ENCODE measurements at places on chromosomes 4 and X.
A peak's percentile ranks its signal among the peaks of the same experiment; 100 is the strongest.

DNA sequence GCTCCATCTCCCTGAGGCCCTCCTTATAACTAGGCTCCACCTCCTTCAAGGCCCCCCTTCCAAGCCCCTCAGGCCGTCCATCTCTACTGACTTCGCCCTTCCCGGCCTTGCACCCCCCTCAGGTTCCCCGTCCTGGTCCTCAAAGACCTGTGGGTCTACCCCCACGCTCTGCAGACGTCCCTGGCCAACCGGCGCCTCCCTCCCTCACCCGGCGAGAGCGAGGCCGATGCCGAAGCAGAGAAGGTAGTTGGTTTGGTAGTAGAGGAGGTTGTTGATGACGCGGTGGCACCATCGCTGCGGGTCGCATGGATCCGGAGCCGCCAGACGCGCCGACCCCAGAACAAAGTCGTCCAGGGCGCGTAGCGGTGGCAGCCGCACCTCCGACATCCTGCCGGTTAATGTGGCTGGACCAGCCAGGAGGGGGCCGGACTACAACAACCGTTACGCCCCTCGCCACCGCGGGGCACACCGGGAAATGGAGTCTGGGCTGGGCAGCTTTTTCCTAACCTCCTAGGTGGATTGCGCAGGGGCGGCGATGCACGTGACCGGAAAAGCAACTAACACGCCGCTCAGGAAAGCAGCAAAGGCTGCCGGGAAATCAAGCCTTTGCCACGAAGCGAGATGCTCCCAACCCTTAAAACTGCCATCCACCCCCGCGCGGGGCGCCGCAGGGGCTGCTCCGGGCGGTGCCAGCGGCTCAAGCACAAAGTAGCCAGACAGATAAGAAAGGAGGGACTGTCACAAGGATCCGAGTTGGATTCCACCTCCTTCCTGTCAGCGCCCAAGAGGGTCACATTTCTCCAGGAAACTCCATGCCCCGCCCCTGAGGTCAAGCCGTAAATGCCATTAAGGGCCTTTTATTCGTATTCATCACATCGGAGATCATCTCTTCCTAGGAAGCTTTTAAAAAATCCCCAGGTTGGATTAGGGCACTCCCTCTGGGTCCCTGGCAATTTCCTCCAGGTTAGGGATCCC, at the start of gene PRAF2:
Gene PRAF2, minus strand, starts transcription at position 402 of the 975 bp plus-strand sequence. Its CDS starts 15 bp downstream, at position 387.
- H3K36me3 ChIP-seq = no peaks in the 10 kb centered on the region
- peak within 1 kb of the TSS; percentile 53 for H3K4me3 ChIP-seq
- no peaks in the 10 kb centered on the region for H3K27me3 ChIP-seq
- DNase-seq = peak; percentile 93
- peaks cover 5% of the 10 kb centered on the region for H3K4me1 ChIP-seq

DNA sequence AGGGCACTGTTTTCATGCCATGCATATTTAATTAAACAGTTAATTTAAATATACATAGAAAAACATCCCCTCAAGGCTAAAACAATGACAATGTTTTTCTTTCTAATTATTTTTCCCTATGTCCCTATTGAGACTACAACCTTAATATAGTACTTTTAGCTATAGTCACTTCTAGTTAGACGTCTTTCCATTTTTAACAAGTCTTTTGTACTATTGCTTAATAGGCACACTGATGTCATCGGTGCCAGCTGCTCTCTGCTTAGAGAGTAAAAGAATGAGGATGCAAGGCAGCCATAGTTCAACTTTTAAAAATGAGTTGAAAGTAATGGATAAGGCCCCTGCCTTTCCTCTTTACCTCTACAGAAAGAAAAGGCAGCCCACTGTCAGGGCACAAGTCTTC, 191.1 kb downstream of the KCTD8 start:
- no peak overlapping the region for H3K4me3 ChIP-seq
- no peak overlapping the region for H3K27ac ChIP-seq
- H3K27me3 ChIP-seq = no peaks in the 10 kb centered on the region
- no peaks in the 10 kb centered on the region for H3K36me3 ChIP-seq
- no peaks in the 10 kb centered on the region for H3K4me1 ChIP-seq

GRCh38 chr4:105686571-105686970, 21.9 kb downstream of the INTS12 start:
- no peaks in the 10 kb centered on the region for H3K27me3 ChIP-seq
- H3K4me3 ChIP-seq = no peak overlapping the region
- H3K36me3 ChIP-seq = no peaks in the 10 kb centered on the region

DNA sequence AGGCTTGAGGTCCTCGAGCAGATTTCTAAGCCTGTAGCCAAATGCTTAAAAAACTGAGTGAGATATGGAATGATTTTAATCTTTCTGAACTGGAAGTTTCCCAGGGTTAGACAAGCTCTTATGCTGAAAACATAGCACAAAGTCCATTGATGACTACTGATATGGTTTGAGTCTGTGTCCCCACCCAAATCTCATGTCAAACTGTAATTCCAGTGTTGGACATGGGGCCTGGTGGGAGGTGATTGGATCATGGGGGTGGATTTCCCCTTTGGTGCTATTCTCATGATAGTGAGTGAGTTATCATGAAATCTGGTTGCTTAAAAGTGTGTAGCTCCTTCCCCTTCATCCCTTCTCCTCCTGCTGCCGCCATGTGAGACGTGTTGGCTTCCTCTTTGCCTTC, 454.9 kb downstream of the SPRY1 start:
- no peak for DNase-seq
- no peak overlapping the region for H3K27ac ChIP-seq
- H3K4me1 ChIP-seq = peaks cover 5% of the 10 kb centered on the region
- H3K36me3 ChIP-seq = no peaks in the 10 kb centered on the region
- no peaks in the 10 kb centered on the region for H3K27me3 ChIP-seq

GRCh38 chr4:1579001-1579900, 104.9 kb downstream of the FAM53A start:
- H3K27me3 ChIP-seq = no peaks in the 10 kb centered on the region
- H3K36me3 ChIP-seq = no peaks in the 10 kb centered on the region
- H3K4me3 ChIP-seq = peak overlapping the region; percentile 64
- H3K27ac ChIP-seq = peak overlapping the region; percentile 65
- peaks cover 26% of the 10 kb centered on the region for H3K4me1 ChIP-seq

DNA sequence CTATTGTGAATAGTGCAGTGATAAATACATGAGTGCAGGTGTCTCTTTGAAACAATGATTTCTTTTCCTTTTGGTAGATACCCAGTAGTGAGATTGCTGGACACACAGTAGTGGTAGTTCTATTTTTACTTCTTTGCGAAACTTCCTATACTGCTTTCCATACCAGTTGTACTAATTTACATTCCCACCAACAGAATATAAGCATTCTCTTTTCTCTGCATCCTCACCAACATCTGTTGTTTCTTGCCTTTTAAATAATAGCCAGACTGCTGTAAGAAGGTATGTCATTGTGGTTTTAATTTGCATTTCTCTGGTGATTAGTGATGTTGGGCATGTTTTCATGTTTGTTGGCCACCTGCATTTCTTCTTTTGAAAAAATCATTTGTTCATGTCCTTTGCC, 105.9 kb downstream of the COL4A6 start:
- DNase-seq = no peak
- H3K36me3 ChIP-seq = no peaks in the 10 kb centered on the region
- no peak overlapping the region for H3K27ac ChIP-seq
- H3K4me3 ChIP-seq = no peak overlapping the region
- no peaks in the 10 kb centered on the region for H3K27me3 ChIP-seq

- H3K4me3 ChIP-seq = no peak overlapping the region
- H3K36me3 ChIP-seq = no peaks in the 10 kb centered on the region
- DNase-seq = no peak
- H3K27me3 ChIP-seq = no peaks in the 10 kb centered on the region
- no peaks in the 10 kb centered on the region for H3K4me1 ChIP-seq
Measured at GRCh38 chrX:142068365-142068764, 136.7 kb downstream of the MAGEC2 start.

DNA sequence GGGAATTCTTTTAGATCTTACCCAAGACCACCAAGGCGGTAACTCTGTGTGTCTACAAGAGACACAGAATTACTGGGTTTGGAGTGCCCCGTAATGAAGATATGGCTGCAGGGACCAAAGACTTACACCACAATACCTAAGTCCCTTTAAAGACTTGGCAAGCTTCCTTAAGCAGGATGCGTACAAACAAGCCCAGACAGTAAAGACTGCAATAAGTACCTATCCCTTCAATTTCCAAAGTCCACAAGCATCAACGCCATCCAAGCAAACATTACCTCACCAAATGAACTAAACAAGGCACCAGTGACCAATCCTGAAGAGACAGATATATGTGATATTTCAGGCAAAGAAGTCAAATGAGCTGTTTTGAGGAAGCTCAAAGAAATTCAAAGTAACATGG, 42.3 kb upstream of the RNF128 start:
- H3K4me3 ChIP-seq = no peak overlapping the region
- H3K36me3 ChIP-seq = no peaks in the 10 kb centered on the region
- H3K4me1 ChIP-seq = no peaks in the 10 kb centered on the region
- no peak for DNase-seq

- H3K27me3 ChIP-seq = no peaks in the 10 kb centered on the region
- no peaks in the 10 kb centered on the region for H3K36me3 ChIP-seq
- H3K4me3 ChIP-seq = no peak overlapping the region
Measured at GRCh38 chr4:26784207-26784865, 76.3 kb upstream of the STIM2 start.

DNA sequence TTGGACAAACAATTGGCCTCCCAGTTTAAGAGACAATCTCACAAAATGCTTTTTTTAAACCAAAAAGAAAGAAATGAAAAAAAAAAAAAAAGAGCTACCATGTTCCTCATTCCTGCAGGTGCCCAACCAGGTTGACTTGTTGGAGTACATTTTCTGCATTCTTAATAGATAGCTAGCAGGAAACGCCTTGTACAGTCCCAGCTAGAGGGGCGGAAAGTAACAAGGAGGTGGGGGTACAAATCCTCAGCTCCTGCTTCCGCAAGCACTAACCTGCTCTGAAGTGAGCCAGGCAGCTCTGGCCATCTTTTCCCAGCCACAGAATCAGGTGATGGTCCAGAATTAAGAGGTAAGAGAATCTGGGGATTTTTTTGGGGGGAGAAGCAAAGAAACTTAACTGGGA, at the start of gene VGLL1:
Gene VGLL1, plus strand, starts transcription at position 265 of the 400 bp plus-strand sequence. CDS start 3,806 bp downstream, outside the sequence.
- DNase-seq = no peak
- H3K4me1 ChIP-seq = no peaks in the 10 kb centered on the region
- H3K27ac ChIP-seq = no peak within 1 kb of the TSS
- H3K27me3 ChIP-seq = no peaks in the 10 kb centered on the region
- H3K4me3 ChIP-seq = no peak within 1 kb of the TSS
